ENCODE measurements at places on chromosomes 7 and 10.
A peak's percentile ranks its signal among the peaks of the same experiment; 100 is the strongest.

DNA sequence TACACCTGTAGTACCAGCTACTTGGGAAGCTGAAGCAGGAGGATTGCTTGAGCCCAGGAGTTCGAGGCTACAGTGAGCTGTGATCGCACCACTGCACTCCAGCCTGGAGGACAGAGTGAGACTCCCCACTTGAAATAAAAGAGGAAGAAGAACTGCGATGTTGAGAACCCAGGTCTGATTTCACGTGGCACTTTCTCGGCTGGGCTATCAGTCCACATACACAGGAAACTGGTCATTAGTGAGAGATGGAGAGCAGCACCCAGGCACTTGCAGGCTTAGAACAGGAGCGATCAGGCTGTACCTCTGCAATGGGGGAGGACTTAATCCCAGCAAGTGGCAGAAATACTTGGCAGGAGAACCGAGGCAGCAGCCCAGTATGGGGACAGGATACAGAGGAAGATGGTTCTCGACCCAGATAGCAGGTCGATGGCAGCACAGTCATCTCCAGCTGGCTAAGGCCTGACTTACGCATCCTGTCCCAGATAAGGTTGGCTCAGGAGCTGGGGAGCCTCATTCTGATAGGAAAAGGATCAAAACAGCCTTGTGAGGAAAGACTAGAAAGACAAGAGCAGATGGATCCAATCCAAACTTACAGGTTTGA lies 487.7 kb upstream of the AUTS2 start:
- DNase-seq, result no peak

DNA sequence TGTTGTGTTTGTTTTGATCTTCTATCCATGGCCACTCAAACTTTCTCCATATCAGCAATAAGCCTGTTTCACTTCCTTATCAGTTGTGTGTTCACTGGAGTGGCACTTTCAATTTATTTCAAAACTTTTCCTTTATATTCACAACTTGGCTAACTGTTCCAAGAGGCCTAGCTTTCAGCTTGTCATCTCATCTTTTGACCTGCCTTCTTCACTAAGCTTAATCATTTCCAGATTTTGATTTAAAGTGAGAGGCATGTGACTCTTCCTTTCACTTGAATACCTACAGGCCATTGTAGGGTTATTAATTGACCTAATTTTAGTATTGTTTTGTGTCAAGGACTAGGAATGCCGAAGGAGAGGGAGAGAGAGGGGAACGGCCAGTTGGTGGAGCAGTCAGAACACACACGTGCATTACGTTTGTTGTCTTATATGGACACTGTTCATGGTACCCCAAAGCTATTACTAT lies 5.5 kb upstream of the GNAT3 start:
- DNase-seq, result no peak

DNA sequence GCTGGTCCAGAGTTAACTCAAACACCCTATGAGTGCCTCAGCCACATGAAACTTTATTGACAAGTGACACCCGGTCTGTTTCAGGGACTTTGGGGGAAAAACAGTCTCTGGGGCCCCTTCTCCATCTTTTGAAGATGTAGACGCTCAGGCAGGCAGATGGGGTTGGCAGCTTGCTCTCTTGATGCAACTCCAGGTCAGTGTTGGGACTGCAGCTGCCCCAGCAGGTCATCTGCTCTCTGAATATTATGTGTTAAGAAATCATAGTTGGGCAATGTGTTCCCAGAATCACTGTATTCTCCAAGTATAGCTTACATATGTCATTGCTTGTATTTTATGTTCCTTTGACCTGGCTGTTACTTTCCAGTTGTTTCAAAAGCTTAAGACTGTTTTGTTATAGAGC lies 544.9 kb upstream of the MGMT start:
- no peak for DNase-seq

DNA sequence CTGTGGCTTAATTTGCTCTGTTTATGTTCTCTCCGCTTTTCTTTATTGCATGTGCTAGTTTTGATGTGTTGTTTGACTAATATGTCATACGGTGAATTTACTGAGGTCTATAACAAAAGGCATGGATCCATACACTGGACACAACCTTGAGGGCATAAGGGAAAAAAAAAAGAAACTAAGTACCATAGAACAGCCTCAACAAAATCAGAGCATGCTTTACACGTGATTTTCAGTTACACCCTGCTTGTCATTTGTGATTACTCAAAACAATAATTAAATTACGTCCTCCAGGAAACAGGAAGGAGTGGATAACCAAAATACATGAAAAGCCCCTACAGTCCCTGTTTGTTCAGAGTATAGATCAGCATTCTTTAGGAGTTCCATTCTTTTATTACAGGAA lies 150.5 kb downstream of the CRPPA start:
- DNase-seq, result no peak

DNA sequence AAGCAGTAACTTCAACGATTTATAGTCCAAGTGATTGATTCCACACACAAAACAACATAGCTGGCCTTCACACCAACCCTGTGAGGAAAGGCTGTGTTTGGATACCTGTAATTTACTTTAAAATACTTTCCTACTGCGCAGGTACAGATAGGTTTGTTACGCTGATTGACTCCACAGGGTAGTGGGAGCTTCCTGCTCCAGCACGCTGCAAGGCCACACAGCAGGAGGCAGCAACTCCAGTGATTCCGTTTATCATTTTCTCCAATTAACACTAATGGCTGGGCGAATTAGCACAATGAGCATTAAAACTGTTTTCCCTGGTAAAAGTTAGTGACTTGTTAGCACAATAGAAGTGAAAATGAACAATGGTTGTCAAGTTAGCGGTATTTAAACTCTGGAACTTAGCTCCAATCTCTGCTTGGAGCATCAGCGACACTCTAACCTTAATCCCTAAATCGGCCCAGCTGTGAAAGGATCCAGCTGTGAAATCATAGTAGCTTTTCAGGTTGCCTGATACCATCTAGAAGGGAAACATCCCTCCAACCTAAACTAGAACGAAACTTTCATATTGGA lies 959 bp downstream of the DCLRE1C start:
- DNase-seq, result peak; percentile 83

DNA sequence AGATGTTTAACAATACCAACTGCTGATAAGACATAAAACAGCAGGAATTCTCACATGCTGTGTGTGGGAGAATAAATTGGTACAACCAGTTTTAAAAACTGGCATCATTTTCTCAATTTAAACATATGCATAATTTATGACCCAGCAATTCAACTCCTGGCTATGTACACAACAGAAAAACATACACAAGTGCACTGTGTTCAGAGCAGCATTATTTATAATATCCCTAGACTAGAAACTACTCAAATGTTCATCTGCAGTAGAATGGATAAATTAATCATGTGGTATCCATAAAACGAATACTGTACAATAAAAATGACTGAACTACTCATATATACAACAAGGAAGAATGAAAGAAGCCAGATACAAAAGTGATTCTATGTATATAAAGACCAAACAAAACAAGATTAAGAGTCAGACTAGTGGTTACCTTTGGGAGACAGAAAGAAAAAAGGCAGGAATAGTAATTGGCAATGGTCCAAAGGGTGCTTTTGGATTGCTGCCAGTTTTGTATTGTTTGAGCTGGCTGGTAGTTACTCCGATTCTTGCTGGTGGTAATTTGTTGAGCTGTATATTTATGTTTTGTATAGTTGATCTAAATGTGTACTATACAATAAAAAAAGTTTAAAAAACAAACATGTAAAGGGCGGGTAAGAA lies 306.0 kb downstream of the TFEC start:
- peak; percentile 35 for DNase-seq

DNA sequence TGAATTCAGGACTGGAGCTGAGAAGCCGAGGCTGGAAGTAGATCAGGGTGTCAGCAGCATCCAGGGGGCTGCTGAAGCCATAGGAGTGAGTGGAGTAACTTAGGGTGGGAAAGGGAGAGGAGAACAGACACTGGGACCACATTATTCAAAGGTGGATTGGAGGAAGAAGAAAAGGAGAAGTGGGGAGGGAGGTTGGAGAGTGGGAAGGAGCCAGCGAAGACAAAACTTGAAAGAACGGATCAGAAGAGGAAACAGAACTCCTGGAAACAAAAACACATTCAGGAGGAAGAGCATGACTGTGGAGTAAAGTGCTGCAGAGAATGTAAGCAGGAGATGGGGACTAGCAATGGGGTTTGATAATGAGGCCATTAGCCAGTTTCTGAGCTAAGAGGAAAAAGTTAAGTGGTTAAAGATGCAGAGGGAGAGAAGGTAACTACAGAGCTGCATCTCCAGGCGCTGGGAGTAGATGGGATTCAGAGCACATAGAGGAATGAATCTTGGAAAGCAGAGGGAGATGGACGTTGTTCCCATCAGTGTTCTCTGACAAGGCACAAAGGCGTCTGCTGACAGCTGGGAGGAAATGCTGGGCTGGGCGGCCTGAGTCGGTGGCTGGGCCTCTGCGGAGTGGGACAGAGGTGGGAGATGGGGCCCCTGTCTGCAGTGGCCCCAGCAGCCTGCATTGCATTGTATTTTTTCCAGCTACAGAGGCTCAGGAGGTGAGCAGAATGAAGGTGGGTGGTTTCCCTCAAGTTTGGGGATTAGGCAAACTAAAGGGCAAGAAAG lies 63.1 kb upstream of the LEP start:
- no peak for DNase-seq

DNA sequence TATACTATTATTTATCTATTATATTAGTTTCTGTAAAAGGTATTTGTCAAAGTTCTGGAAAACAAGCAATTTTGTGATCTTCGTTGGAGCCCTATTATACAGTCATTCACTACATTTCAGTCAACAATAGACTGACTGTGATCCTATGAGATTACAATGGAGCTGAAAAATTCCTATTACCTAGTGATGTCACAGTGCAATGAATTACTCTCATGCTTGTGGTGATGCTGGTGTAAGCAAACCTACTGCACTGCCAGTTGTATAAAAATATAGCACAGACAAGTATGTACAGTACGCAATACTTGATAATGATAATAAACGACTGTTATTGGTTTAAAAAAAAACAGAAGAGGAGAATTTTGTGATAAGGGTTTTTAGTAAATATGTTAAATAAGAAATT lies 21.4 kb downstream of the OR6V1 start:
- DNase-seq, result no peak

DNA sequence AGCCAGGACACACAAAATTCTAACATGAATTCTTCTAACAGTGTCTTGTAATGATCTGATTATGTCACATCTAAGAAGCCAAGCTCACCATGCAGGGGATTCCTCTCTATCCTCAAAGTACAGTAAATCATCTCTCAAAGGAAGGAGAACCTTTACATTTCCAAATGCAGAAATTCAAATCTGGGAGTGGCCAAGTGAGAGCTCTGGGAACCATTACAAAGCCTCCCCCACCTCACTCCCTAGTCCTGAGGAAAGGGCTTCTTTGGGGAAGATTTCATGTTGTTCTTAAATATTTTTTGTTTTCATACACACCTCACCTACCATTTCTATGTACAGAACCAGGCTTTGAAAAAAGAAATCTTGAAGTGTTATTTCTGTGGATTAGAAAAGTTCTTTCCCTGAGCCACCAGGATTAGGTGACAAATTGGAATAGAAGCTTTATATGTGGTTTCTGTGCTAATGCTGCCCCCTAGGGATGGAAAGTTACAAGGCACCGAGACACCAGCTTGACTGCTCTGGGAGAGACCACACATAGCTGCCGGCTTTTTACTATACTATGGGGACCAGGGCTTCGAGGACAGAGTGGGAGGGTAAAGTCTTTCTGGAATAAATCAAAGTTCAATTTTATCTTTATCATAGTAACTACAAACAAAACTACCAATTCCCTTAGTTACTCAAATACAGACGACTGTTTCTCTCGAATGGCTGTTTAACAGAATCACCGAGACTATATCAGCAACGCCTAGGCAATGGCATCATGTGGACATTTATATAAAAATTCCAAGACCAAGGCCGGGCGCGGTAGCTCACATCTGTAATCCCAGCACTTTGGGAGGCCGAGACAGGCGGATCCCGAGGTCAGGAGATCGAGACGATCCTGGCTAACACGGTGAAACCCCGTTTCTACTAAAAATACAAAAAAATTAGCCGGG lies 116.1 kb downstream of the RNF216 start:
- peak; percentile 61 for DNase-seq

DNA sequence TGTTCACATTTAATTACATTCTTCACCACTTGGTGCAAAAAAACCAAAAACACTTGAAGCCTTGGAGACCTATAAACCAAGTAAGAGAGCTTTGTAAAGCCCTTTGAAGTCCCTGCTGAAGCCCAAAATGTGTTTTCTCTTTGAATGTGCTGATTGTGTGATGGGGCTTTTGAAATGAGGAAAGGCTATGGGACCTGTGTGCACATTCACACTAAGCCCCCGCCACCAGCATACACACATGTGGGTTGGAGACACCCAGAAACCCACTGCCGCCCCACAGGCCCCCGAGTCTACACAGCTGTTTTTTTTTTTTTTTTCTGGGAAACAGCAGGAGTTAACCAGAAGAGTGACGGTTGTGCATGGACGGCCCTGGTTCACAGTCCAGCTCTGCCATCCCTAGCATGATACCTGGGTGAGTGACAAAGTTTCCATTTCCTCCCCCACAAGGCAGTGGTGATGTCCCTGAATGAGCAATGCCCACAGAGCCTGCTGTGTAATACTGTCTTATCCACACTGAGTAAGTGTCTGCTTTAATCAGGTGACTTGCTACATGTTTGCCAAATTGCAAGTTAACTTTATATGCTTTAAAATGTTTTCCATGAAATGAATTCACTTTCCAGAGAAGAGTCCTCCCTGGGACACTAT lies 154.6 kb upstream of the GDF10 start:
- no peak for DNase-seq

- peak; percentile 3 for DNase-seq
Measured at GRCh38 chr7:87506246-87507180, 31.0 kb upstream of the ABCB4 start.

- DNase-seq, result no peak
Measured at GRCh38 chr10:103553743-103554487, 60.4 kb downstream of the NEURL1 start.

- DNase-seq, result no peak
Measured at GRCh38 chr7:94252971-94253370, 141.7 kb upstream of the COL1A2 start.

DNA sequence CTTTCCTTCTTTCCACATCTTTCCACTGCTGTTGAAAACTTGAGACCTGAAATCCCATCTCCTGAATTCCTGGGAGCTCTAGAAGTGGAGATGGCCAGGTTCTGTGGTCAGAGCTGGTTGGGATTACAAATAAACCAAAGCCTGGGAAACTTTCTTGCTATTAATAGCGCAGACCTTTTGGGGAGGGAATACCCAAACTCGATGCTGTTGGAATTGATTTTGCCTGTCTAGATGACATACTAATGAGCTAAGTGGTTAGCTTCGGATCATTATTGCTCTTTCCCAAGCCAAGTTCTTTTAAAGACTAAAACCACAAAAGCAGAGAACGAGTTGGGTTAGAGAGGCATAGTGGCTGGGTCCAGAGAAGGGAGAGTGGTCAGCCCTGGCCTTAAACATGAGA lies 76.6 kb downstream of the TCF7L2 start:
- DNase-seq, result no peak

GRCh38 chr7:117218700-117219099 lies 104.2 kb downstream of the WNT2 start:
- DNase-seq, result no peak
